ENCODE measurements at places on chromosomes 16 and 17.
A peak's percentile ranks its signal among the peaks of the same experiment; 100 is the strongest.

GRCh38 chr16:2507665-2508064 lies 6.1 kb upstream of the ATP6V0C start:
- DNase-seq, result no peak

- DNase-seq, result no peak
These were observed 6.6 kb downstream of the MYH8 start for GRCh38 chr17:10415161-10415560.

- no peak for DNase-seq
These were observed 76.9 kb downstream of the CYB561 start for GRCh38 chr17:63369233-63369632.

DNA sequence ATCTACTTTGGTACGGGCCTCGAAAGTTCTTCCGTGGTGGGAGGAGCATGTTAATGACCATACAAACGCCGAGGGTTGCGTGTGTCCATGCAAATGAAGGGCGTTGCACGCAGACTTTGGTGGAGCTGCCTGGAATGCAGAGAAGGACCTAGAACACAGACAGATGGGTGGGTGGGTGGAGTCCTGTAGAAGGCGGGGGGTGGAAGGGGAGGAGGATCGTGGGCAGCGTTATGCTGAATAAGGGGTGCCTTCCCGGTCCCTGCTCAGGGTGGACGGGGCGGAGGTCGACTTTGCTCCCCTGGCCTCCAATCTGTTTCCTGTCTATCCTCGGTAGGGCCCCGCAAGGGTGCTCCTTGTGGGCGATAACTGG lies 795 bp upstream of the PAQR4 start:
- DNase-seq, result no peak

DNA sequence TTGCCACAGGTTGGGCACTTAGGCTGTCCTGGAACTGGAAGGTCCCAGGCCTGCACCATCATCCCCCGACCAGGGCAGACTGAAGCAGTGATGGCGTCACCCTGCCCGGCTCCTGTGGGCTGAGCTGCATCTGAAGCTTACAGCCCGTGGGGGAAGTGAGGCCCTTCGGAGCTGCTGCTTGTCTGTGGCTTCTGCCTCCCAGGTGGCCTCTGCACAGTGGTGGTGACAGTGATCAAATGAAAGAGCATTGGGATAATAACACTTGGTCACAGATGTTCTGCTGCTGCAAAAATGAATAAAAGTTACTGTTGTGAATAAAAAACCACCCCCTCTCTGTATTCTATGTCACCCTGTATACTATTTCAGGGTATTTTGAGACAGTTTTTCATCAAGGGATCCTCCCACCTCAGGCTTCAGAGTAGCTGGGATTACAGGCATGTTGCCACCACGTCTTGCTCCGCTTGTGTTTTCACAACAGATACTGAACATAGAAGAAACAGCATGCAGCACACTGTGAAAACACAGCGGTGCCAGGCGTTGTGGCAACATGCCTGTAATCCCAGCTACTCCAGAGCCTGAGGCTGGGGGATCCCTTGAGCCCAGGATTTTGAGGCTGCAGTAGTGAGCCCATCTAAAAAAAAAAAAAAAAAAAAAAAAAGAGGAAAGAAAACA lies 165.0 kb downstream of the LGALS9B start:
- DNase-seq, result no peak

- no peak for DNase-seq
These were observed 59.0 kb downstream of the ANKFY1 start for GRCh38 chr17:4204710-4205173.

DNA sequence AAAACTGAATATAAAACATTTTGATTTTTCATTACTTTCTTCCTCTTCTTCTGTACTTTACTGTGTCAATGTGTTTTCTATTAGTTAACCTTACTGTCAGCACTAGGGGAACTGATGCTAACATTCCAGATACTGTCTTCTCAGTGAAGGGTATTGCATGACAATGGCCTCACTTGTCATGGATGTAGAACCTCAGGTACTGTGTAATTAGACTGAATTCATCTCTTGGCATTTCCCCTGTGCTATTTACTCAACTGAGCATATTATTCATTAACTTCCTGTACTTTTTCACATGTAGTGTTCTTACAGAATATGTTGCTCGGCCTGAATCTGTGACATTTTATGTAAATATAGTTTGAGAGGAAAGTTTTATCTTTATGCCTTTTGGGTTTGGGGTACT lies 237.0 kb downstream of the CA10 start:
- DNase-seq, result no peak

GRCh38 chr17:62139141-62139540 lies 74.1 kb upstream of the MED13 start:
- DNase-seq, result no peak

DNA sequence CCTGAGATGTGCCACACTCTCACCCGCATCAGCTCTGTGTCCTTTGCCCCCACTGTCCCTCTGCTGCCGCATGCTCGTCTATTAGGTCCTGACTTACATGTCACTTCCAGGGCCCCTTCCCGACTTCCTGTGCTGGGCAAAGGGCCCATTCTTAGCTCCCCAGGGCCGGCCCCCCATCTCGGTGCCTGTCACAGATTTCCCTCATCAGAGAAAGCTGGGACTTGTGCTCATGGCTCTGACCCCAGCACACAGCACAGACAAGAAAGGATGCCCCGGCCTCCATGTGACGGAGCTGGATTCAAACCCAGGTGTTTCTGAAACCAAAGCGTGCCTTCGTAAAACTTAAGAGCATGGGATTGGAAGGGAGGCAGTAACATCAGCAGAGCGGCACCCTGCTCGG lies 5.9 kb upstream of the MAPK7 start:
- DNase-seq, result no peak

DNA sequence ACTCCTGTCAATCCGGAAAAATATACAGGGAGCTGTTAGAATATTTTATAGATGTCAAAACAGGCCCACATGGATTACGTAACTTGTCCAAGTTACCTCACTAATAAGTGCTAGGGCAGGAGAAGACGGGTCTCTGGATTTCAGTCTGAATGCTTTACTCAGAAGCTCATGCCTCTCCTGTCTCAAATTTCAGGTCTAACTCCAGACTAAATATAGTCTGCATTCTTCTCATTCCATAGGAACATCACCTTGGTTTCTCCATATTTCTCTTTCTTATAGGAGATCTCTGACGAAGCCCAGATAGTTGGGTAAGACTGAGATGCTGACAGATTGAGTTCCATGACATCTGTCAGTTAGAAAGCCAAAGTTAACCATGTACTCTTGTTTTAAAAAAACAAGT lies 174.2 kb downstream of the STX8 start:
- DNase-seq, result no peak

DNA sequence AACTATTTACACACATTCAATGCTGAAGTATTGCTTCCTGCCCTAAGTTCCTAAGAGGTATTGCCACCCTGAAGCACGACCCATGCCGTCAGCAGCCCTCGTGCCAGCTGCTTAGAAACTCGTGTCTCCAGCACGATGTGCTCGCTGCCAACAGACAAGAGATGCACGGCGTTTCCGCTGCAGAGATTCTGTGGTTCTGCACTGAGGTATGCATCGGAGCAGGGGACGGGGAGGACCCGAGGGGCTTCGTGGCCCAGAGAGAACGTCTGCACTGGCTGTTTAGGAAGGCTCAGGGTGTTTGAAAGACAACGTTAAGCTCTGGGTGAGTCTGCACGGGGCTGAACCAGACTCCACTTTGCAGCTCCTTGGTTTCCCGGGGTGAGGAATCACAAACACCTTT lies 82.7 kb upstream of the CREBBP start:
- DNase-seq, result no peak

GRCh38 chr17:37567538-37567937 lies 41.7 kb downstream of the SYNRG start:
- no peak for DNase-seq

GRCh38 chr16:57123216-57123973 lies 31.0 kb downstream of the CPNE2 start:
- no peak for DNase-seq

- no peak for DNase-seq
These were observed 75.6 kb downstream of the ENGASE start for GRCh38 chr17:79150035-79150733.

GRCh38 chr17:11601661-11602060 lies 3.4 kb downstream of the DNAH9 start:
- no peak for DNase-seq

DNA sequence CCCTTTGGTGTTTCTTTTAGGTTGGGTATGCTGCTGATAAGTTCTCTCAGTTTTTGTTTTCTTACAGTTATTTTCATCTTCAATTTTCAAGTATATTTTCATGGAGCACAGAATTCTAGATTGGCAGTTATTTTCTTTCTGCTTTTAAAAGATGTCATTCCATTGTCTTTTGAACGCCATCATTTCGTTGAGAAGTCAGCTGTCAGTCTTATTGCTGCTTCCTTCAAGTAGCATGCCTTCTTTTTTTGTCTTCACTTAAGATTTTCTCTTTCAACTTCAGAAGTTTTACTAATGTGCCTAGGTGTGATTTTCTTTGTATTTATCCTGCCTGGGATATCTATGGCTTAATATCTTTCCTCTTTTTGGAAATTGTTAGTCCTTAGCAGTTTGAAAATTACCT lies 262.2 kb upstream of the PMFBP1 start:
- DNase-seq, result no peak

DNA sequence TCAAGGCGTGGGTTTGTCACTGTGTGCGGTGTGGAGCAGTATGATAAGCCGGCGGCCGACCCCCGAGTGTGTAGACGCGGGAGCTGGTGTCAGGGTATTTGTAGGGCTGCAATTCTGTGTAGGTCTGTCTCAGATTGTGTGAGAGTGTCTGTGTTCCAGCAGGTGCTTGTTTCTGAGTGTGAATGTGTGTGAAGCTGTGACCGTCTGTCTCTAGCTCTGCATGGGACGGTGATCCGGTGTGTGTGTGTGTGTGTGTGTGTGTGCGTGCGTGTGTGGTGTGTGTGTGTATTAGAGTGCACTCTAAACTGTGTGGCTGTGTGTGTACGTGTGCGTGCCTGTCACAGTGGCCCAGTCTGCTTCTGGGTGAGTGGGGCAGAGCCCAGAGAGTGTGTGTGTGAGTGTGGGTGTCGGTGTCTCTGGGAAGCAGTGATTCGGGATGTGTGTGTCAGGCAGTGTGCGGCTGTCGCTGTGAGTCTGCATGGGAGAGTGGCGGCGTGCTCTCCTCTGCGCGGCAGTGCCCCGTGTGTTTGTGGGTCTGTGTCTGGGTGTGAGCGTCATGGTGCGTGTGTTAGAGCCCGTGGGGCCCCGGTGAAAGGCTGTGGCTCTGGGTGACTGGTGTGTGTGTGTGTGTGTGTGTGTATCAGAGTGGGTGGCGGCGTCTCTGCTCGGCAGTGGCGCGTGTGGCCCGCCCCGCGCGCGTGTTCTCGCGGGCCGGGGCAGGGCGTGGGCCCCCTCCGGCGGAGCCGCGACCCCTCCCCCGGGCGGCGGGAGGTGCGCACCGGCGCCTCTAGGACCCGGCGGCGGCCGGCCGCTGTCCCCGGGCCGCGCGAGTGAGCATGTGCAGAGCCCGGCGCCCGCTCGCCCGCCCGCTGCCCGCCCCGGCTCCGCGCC lies at the start of gene WSCD1:
Gene WSCD1, plus strand, starts transcription at position 841 of the 891 bp plus-strand sequence. CDS start 10,280 bp downstream, outside the sequence.
- peak; percentile 94 for DNase-seq

DNA sequence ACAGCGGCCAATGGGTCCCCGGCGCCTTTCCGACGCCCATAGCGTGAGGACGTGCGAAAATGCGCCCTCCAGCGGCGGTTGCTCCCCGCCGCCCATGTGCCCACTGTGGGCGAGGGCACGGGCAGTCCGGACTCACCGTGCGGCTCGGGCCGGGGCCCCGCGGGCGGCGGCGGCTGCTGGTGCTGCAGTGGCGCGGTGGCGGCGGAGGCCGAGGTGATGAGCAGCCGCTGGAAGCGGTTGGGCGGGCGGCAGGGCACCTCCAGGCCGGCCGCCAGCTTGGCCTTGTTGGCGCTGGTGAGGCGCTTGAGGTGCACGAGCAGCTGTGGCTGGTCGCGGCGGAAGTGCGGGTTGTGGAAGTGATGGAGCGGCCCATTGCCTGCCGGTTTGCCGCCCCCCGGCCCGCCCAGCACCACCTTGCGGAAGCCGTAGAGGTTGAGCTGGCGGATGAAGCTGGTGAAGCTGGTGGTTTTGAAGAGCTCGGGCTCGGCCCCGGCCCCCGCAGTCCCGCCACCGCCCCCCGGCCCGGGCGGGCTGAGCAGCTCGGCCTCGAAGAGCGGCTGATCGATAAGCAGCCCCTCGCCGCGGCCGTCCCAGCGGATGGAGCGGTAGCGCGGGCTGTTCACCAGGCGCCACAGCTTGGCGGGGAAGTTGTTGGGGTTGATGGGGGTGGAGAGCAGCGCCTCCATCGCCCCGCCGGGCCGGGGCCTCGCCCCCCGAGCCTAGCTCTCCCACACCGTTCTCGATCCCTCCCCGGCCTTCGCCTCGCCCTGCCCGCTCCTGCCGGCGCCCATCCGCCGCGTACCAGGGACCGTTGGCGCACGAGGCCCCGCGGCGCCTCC lies at the start of gene HSF5:
Gene HSF5, minus strand, starts transcription at position 820 of the 839 bp plus-strand sequence. Its CDS starts 134 bp downstream, at position 686.
- DNase-seq, result no peak

DNA sequence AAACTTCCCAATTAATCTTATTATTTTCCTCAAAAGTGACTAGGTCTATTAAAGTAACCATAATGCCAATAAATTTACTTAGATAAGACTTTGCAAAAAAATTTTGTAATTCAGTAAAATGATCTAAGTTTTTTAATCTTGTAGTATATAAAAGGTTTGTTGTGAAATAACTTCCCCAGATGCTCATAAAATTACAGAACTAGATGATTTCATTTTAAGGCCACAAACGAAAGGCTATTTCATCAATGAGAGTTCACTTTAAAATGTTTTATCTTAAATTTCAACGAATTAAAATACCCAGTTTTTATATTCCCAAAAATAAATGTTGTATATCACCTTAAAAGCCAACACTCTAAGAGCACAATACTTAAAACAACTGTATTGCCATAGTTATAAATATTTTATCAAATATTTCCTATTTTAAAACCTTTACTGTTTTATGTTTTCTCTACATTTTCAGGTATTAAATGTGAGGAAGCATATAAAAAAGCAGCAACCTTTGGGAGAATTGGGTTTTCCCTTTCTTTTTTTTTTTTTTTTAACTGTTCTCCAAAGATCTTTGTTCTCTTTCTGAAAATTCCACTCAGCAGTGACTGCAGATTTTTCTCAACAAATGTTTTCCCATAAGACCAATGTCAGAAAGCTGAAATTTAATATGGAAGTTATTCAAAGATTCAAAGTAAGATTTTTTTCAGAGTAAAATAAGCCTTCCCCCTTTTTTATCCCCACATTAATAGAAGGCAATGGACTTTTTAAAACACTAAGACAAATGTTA lies 169.9 kb downstream of the CYB561 start:
- no peak for DNase-seq

- no peak for DNase-seq
These were observed 134.2 kb upstream of the CIBAR2 start for GRCh38 chr16:85246473-85246872.

- DNase-seq, result no peak
These were observed 32.0 kb downstream of the PIMREG start for GRCh38 chr17:6476076-6476809.

GRCh38 chr17:32319548-32319905 lies 22.4 kb downstream of the C17orf75 start:
- peak; percentile 69 for DNase-seq

All from frontal cortex (tissue), 4 donors.